ENCODE measurements at places on chromosomes 3 and 15. TPM values are rescaled to one million over a fixed set of nuclear protein-coding genes. Genes with fewer than 3 reads are reported as not detected.

DNA sequence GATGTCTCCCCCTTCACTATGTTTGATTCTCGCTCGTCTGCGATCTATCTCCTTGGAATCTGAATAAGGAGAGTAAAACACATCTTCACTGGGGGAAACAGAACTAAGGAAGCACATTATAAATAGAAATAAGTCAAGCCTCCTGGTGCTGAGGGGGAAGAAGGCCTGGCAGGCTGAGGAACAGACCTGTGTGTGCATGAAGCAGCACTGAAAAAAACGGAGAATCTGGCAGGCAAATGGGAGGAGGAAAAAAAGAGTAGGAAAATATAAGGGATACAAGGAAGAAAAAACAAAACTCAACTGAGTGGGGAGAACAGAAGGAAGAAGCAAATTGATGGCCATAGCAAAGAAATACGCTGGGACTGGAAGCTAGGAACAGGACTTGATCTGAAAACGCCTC lies 25.7 kb downstream of the PARP16 start:
- no peak for DNase-seq

Gene MLH1
- 16.4 TPM for total RNA-seq

GRCh38 chr3:147958754-147959153 lies 549.6 kb downstream of the ZIC1 start:
- DNase-seq: no peak

- no peak for DNase-seq
Measured at GRCh38 chr3:130490241-130490640, 26.7 kb upstream of the COL6A6 start.

Gene NR2E3
- 0.41 TPM for total RNA-seq

DNA sequence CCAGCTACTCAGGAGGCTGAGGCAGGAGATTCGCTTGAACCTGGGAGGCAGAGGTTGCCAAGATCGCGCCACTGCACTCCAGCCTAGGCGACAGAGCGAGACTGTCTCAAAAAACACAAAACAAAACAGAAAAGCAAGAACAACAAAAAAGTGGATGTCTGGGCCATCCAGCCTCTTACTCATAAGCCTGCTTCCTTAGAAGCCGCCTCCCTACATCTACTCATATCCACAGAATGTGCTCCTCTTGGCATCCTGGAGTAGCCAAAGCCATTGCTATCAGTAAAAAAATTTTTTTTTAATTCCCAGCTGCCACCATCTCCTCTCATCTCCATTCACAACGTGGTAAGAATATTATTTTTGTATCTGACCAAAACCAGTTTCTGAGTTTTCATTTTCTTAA lies 10.8 kb downstream of the ZSCAN2 start:
- no peak for DNase-seq

DNA sequence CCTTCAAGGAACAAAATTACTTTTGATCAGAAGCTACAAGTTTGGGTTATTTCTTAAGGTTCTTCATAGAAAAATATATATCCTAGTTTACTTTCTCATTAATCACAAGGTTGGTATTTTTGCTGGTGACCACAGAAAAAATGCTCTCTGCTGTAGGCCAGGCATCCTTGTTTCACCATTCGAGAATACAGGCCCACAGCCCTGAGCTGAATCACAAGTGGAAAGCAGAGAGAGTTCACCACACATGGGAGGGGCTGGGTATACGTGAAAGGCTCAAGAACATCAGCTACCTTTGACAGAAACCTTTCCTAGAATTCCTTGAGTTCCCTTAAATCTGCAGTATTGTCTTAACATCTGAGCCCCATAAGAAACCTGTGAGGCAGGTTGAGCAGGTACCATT lies 23.2 kb downstream of the CPEB1 start:
- no peak for DNase-seq

Gene MED12L
- total RNA-seq: 0.35 TPM

Gene MGLL
- total RNA-seq: 7.7 TPM

Gene NCK1
- 11.0 TPM for total RNA-seq

Measured in pancreas (tissue), 10 donors.